ENCODE measurements at places on chromosomes 11 and 22. TPM values are rescaled to one million over a fixed set of nuclear protein-coding genes. Genes with fewer than 3 reads are reported as not detected.

FGF3 gene
- not detected for total RNA-seq

HPX gene
- total RNA-seq, result not detected

CXCR5 gene
- total RNA-seq, result 1.2 TPM

FERMT3 gene
- total RNA-seq, result 141 TPM

RASSF10 gene
- not detected for total RNA-seq

FOSL1 gene
- total RNA-seq, result not detected

POU2AF2 gene
- total RNA-seq, result not detected

HIC2 gene
- total RNA-seq, result 5.8 TPM

DENND6B gene
- total RNA-seq, result 2.7 TPM

PDGFD gene
- total RNA-seq, result 360 TPM

CATSPER1 gene
- total RNA-seq, result not detected

FXYD6 gene
- not detected for total RNA-seq

FGF19 gene
- total RNA-seq, result not detected

PARVG gene
- total RNA-seq, result 6.3 TPM

CECR2 gene
- total RNA-seq, result 1.6 TPM

BATF2 gene
- 0.18 TPM for total RNA-seq

LTBP3 gene
- total RNA-seq, result 6.8 TPM

KCNQ1OT1 gene
- 3.0 TPM for total RNA-seq

MPPED1 gene
- total RNA-seq, result 0.15 TPM

BTBD18 gene
- not detected for total RNA-seq

KCTD14 gene
- total RNA-seq, result not detected

CDHR5 gene
- total RNA-seq, result 0.04 TPM

ANO1 gene
- total RNA-seq, result not detected

NRXN2 gene
- 0.83 TPM for total RNA-seq

SYT8 gene
- total RNA-seq, result not detected

CFL1 gene
- 827 TPM for total RNA-seq

OR51B4 gene
- total RNA-seq, result not detected

CRYBB2 gene
- total RNA-seq, result not detected

SCN4B gene
- total RNA-seq, result not detected

OR4D5 gene
- not detected for total RNA-seq

ROM1 gene
- total RNA-seq, result 0.45 TPM
